Foreskin fibroblast (primary cell): ENCODE measurements at places on chromosomes 16 and 17.

DNA sequence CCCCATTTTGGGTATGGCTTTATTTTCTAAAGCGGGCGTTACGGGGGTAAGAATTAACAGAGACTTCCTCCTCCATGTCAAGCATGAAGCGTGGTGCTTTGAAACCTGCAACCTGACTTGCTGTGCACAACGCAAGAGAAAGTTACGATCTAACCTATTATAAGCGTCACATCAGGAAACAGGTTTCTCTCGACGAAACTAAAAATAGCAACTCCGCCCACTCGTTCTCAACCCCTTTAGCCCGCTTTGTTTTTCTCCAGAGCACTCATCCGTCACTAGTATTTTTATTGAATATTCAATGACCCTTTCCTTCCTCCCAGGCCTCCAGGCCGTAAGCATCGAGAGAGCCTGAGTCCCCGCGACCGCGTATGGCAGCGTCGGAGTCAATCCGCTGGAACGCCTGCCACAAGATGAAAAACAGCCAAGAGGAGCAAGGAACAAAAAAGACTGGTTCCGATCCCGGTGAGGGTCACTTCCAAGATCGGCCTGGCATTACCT is 555 bp downstream of the NUP88 start:
- peak; percentile 60 for DNase-seq

DNA sequence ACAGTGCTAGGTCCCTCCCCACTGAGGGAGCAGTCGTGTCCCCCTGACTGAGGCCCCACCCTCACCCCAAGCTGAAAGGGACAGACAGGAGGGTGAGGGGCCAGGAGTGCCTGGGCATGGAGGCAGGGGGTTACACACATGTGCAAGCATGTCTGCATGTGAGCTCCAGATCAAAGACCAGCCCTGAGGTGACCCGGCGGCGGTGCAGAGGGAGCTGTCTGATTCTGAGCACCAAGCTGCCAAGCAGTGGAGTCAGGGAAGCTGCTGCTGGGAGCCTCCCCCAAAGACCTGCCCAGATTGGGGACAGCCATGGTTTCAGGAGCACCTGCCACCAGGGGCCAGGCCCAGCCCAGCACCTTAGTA is 5.5 kb downstream of the DLX3 start:
- DNase-seq = no peak

GRCh38 chr17:7656958-7657609 is 6.4 kb downstream of the ATP1B2 start:
- no peak for DNase-seq

DNA sequence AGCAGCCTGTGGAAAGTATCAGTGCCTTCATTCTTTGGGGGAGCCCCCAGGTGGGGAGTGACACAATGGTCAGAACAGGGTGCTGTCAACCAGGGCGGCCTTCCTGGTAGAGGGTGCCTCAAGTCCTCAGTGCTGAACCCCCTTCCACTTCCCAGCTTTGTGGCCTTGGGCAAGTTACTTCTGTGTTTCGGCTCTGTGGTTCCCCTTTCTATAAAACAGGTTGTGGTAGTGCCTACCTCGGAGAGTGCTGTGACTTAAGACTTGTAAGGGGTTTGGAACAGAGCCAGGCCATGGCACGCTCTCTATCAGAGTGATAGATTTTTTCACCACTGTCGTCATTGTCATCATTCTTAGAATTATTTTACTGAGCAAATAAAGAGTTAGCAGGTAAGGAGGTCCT is 141.1 kb downstream of the CCDC182 start:
- DNase-seq = no peak

DNA sequence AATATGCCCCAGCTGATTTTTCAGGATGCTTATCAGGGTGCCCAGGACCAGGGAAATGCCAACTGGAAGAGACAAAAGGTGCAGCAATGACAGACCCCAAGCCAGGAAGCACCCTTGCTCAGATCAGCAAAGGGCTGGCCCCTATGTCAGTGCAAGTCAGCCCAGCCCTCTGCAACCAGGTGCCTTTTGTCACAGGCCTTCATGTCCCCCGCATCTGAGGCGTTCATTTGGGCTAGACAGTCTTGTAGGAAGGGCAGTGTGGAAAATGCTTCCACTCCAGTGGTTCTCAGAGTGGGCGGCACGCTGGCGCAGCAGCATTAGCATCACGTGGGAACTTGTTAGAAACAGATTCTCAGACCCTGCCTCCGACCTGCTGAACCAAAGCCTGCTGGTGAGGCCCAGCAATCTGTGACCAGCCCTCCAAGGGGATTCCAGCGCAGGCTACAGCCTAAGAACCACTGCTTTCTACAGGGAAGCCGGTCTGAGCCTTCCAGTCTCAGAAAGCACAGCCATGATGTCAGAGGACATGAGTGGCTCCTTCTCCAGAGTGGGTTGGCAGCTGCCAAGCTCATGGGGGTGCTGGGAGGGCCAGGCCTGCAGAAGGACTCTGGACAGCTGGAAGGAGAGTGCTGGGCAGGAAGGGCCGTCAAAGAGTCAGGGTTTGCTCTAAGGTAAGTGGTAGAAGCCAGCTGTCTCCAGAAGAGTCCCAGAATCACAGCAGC is 13.1 kb downstream of the SLC47A2 start:
- DNase-seq = no peak

DNA sequence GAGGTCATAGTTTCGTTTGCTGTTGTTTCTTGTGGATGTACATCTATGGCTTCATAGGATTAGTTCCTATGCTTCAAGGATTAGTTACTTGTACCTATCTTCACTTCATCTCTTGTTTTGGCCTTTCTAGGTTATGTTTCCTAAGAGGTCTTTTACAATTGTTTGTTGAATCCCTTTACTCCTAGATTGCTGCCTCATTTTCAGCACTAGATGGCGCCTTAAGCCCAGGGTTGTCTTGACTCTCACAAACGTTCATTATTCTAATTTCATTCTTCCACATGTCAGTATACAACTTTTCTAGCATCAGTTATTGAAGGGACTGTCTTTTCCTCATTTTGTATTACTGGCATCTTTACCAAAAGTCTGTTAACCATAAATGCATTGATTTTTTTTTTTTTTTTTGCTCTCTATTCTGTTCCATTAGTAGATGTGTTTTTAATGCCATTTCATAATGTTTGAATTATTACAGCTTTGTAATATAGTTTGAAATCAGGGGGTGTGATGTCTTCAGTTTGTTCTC is 45.0 kb upstream of the NACA2 start:
- peak; percentile 41 for DNase-seq

- DNase-seq = peak; percentile 26
Measured at GRCh38 chr17:76565728-76566612, 19.7 kb downstream of the ST6GALNAC2 start.

- DNase-seq = no peak
Measured at GRCh38 chr17:80765241-80765961, 220.8 kb downstream of the RPTOR start.

DNA sequence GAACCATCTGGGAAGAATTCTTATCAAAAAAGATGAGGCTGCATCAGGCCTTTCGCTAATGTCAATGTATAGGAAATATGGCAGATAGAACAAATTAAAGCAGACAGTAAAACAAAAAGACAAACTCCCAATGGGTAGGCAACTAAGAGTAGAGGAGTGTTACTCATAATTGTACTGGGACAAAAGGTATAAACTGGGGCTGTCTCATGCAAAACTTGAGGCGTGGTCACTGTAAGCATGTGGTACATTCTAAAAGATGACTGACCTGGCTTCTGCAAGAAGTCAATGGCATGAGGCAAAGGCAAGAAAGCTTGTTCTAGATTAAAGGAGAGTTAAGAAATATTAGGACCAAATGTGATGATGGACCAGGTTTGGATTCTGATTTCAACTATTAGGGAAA is 26.7 kb downstream of the SMIM36 start:
- no peak for DNase-seq

DNA sequence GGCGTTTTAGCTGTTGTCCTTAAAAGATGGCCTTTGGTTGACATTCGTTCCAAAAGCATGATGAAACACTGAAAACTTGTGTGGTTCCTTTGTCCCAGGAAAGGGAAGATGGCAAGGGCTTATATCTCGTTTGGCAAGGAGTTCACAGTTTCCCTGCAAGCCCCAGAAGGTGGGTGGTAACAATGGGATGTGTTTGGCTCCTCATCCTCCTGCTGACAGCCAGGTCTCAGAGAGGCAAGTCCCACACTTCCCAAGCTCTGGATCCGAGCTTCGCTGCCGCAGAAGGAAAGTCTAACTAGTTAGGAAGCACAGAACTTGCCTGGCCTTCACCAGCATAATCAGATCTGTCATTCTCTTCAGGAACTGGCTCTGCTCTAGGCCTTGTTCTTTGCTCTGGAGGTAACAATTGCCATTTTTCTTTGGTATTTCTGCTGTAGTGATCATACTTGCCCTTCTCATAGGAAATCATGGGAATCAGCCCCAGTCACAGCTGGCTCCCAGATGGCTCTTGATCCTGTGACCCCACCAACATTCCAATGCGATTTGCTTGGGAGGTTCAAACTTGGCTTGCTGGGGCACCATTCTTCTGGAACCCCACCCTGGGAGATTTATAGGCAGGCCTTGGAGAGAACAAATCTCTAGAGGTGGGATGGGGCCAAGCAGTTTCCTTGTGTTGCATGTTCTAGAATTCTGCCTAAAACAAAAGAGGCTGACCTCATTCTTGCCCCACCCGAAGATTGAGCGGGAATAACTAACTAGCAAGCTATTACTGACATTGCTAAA is 17.9 kb downstream of the KPNA2 start:
- DNase-seq = peak; percentile 98

DNA sequence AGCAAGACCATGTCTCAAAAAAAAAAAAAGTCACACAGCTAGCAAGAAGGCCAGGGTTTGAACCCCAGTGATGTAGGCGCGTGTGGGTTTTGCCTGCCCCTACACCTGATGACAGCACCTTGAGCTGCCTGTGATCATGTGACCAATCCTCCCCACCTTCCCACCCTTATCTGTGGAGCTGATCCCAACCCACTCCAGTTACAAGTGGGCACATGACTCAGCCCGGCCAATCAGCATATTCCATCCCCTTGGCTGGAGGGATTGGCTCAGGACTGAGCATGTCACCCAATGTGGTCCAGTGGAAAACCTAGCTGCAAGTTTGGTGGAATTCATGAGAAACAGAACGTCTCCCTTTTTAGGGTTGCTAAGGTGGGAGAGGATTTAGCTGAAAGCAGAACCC is 6.6 kb downstream of the TMEM114 start:
- DNase-seq = no peak

GRCh38 chr17:81811705-81812570 is 8.0 kb downstream of the GCGR start:
- DNase-seq = no peak

DNA sequence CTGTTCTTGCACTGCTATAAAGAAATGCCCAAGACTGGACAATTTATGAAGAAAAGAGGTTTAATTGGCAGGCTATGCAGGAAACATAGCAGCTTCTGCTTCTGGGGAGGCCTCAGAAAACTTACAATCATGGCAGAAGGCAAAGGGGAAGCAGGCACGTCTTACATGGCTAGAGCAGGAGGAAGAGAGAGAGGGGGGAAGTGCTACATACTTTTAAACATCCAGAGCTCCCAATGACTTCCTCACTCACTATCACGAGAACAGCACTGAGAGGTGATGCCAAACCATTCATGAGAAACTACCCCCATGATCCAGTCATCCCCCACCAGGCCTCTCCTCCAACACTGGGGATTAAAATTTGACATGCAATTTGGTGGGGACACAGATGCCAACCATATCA is 13.3 kb downstream of the WFIKKN2 start:
- DNase-seq = no peak

DNA sequence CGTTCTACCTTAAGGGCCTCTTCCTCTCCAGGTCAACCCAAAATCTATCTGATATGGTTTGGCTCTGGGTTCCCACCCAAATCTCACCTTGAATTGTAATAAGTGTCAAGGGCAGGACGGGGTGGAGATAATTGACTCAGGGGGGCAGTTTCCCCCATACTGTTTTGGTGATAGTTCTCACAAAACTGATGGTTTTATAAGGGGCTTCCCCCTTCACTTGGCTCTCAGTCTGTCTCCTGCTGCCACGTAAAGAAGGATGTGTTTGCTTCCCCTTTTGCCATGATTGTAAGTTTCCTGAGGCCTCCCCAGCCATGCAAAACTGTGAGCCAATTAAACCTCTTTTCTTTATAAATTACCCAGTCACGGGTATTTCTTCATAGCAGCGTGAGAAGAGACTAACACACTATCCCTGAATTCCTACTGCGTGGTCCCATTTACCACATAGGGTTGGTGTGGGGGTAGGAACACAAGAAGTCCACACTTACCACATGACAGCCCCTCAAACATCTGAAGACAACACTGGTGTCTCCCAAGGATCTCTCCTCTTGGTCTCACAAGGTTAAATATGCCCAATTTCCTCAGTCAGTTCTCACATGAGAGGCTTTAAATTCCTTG is 8.2 kb downstream of the COTL1 start:
- DNase-seq = no peak

DNA sequence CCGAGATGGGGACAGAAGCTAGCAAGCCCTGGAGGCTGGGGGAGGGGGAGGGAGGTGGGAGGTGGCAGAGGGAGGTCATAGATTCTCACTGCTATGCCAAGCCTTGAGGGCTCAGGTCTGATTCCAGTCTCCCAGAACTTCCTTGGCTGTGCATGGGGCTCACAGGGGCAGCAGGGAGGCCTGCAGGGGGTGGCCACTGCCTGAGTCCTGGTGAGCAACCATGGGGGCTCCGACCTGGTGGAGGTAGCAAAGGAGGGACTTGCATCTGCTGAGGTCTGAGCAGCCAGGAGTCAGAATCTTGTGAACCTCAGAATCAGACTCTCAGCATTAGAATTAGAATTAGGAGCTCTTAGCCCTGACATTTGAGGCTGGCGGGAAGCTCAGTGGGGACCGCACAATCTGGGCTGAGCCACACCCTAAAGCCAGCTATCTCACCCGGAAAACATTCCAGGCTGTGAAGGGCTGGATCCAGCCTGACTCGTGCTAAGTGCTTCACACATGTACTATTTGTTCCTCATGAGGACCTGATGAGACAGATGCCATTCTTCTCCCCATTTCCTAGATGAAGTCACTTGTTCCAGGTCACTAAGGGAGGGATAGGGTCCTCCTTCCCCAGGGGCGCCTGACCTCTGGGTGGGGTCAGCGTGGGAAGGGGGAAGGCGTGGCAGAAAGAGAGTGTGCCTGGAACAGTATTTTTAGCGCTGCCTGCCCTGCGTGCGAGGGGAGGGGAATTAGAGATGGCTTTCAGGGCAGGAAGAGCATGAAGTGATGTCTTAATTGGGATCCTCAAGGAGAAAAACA is 17.3 kb upstream of the KCNJ12 start:
- DNase-seq = peak; percentile 30

DNA sequence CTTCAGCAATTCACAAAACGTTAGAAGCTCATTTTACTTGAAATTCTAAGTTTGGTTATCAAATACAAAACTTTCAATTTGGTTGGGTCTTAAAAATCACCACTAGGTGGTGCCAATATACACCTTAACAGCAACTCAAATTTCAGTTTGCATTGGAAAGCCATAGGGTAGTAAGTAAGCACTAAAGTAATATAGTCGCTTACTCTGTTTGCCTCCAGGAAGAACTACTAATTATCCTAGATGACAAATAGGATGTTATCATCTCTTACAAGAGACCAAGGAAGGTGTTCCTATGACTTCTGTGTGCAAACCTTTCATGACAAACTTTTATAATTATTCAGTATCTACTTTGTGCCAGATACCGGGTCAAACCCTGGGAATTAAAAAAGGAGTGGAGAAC is 93.3 kb downstream of the MYO1D start:
- DNase-seq = peak; percentile 33

GRCh38 chr17:2852221-2852620 is 56.0 kb downstream of the RAP1GAP2 start:
- DNase-seq = no peak
